Cardiac muscle cell (in vitro differentiated cells and primary cell): ENCODE measurements at places on chromosomes 11 and 22. TPM values are rescaled to one million over a fixed set of nuclear protein-coding genes. Genes with fewer than 3 reads are reported as not detected.

The ZNF215 gene
- 0.86 and 1.6 TPM in 2 replicates for total RNA-seq

DNA sequence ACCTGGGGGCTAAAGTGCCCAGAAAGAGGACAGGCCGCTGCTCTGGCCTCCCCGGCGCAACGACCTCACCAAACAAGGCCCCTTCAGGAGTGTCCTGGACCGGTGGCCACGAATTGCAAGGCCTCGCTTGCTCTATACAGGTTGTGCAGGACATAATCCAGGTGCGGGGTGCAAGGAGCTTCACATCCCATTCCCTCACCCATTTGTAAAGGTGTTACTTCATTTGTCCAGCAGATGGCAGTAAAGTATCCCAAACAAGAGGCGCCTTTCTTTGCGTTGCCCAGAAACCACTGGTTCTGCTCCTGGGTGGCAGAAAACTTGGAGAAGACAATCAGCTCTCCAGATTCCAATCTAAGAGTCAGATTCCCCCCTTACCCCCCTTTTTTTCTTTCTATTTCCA, 35.9 kb upstream of the PRDM11 start:
- peak; percentile 83 for DNase-seq
- H3K27me3 ChIP-seq: peaks cover 6% of the 10 kb centered on the region
- H3K36me3 ChIP-seq: no peaks in the 10 kb centered on the region

- H3K36me3 ChIP-seq: no peaks in the 10 kb centered on the region
- H3K4me3 ChIP-seq: no peak overlapping the region
- no peaks in the 10 kb centered on the region for H3K27me3 ChIP-seq
- DNase-seq: peak; percentile 88
- peaks cover 22% of the 10 kb centered on the region for H3K4me1 ChIP-seq
Measured at GRCh38 chr11:12086271-12087074, 23.9 kb upstream of the MICAL2 start.

- DNase-seq: no peak
- H3K4me1 ChIP-seq: no peaks in the 10 kb centered on the region
- H3K36me3 ChIP-seq: no peaks in the 10 kb centered on the region
- H3K27ac ChIP-seq: no peak overlapping the region
- no peaks in the 10 kb centered on the region for H3K27me3 ChIP-seq
Measured at GRCh38 chr11:109770323-109770722, 322.9 kb upstream of the ZC3H12C start.

DNA sequence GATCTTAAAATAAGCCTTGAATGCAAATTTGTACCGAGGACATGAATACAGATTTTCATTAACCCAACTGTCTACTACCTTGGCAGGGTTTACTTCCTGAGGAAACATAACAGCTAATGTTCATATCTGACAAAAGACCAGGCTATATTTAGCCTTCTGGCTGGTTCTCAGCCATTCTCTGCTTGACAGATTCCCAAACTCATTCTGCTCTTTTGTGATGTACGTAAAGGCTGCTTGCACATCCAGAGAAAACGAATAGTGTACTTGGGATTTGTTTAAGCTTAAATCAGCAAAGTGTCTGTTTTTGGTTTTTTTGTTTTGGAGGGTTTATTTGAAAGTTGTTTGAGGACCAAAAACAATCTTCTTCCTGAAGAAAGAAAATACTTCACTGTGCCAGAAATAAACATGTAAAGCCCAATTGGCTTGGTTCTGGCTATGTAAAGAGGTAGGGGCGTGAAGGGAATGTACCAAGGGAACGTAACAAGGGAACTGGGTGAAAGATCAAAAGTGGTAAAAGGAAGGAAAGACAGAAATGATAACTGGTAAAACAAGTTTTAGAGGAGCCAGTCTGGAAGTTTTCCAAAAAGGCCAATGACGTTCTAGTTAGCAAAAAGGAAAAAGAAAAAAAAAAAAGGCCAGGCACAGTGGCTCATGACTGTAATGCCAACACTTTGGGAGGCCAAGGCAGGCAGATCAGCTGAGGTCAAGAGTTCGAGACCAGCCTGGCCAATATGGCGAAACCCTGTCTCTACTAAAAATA, 21.4 kb upstream of the CRTAM start:
- H3K27ac ChIP-seq: no peak overlapping the region
- H3K4me3 ChIP-seq: no peak overlapping the region
- H3K4me1 ChIP-seq: no peaks in the 10 kb centered on the region
- H3K36me3 ChIP-seq: no peaks in the 10 kb centered on the region
- H3K27me3 ChIP-seq: no peaks in the 10 kb centered on the region
- no peak for DNase-seq

DNA sequence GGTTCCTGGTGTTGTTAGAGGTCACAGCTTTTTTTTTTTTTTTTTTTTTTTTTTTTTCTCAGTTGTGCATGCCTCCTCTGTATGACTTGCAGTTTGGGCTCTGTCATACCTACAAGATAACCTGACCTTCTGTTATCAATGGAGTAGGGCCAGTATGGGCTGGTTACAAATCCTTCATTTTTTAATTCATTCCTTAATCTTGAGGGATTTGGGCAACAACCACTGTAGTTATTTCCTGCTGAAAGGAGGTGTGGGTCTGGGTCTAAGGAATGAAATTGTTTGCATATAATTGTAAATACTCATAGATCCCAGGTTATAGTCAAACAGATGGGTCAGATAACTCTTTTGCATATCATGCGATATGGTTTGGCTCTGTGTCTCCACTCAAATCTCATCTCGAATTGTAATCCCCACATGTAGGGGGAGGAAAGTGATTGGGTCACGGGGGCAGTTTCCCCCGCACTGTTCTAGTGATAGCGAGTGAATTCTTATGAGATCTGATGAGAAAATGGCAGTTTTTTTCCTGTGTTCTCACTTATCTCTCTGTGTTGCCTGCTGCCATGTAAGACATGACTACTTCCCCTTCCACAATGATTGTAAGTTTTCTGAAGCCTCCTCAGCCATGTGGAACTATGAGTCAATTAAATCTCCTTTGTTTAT, 14.1 kb upstream of the GLYAT start:
- DNase-seq: no peak
- no peak overlapping the region for H3K4me3 ChIP-seq
- no peaks in the 10 kb centered on the region for H3K27me3 ChIP-seq
- H3K36me3 ChIP-seq: no peaks in the 10 kb centered on the region

The BIK gene
- 21.0 and 41.7 TPM in 2 replicates for total RNA-seq

DNA sequence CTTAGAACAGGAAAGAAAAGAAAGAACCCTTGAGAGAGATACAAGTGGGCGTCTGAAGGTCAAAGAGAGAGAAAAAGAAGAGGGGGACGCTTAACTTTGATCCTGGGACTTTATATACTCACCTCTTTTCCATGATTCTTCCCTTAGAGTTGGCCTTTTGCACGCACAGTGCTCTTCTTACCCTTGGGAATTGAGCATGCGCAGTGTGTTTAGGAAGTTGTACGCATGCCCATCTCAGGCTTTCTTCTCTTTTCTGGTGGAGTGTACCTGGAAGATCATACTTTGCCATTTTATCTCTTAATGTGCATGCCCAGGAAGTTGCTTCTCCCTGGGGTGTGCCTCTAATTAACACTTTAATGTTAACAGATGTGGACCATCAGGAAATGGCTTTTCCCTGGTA, 229.6 kb upstream of the ANO3 start:
- peaks cover 92% of the 10 kb centered on the region for H3K27me3 ChIP-seq
- no peaks in the 10 kb centered on the region for H3K4me1 ChIP-seq
- H3K4me3 ChIP-seq: no peak overlapping the region

GRCh38 chr11:23455321-23455891, 595.1 kb upstream of the CCDC179 start:
- H3K27me3 ChIP-seq: no peaks in the 10 kb centered on the region
- no peak for DNase-seq
- H3K4me1 ChIP-seq: no peaks in the 10 kb centered on the region
- no peaks in the 10 kb centered on the region for H3K36me3 ChIP-seq
- no peak overlapping the region for H3K27ac ChIP-seq

GRCh38 chr11:126560221-126560620, 204.7 kb downstream of the ST3GAL4 start:
- no peak overlapping the region for H3K27ac ChIP-seq
- H3K36me3 ChIP-seq: no peaks in the 10 kb centered on the region
- H3K27me3 ChIP-seq: peaks cover 56% of the 10 kb centered on the region
- DNase-seq: no peak
- H3K4me3 ChIP-seq: no peak overlapping the region

GRCh38 chr22:45807156-45807915, 135.7 kb downstream of the ATXN10 start:
- H3K4me1 ChIP-seq: no peaks in the 10 kb centered on the region
- H3K27ac ChIP-seq: no peak overlapping the region
- H3K36me3 ChIP-seq: peaks cover 12% of the 10 kb centered on the region
- DNase-seq: no peak
- H3K27me3 ChIP-seq: no peaks in the 10 kb centered on the region
- no peak overlapping the region for H3K4me3 ChIP-seq

The DRD2 gene
- total RNA-seq: 0.24 and 0.53 TPM in 2 replicates
